ENCODE measurements at places on chromosomes 11 and 22.

GRCh38 chr11:27700351-27701301 is at the start of gene BDNF:
TSS of gene BDNF (minus strand) at chr11:27700455. CDS start at chr11:27658564, 41,891 bp downstream.
- peak; percentile 26 for DNase-seq

GRCh38 chr11:12134236-12134585 is 23.8 kb downstream of the MICAL2 start:
- no peak for DNase-seq

DNA sequence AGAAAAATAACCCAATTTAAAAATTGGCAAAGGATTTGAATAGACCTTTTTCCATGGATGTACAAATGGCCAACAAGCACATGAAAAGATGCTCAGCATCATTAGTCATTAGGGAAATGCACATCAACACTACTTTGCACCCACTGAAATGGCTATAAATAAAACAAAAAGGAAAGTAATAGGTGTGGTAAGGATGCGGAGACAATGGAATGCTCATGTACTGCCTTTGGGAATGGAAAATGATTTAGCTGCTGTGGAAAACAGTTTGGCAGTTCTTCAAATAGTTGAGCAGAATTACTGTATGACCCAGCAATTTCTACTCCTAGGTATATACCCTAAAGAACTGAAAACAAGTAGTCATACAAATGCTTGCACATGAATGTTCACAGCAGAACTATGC is 37.4 kb downstream of the LARGE2 start:
- no peak for DNase-seq

- no peak for DNase-seq
These were observed 3.9 kb upstream of the CDC42EP2 start for GRCh38 chr11:65310736-65311135.

- DNase-seq: peak; percentile 64
These were observed 74.4 kb downstream of the ARHGAP32 start for GRCh38 chr11:129117595-129118350.
